Activated CD4-positive, alpha-beta T cell treated with anti-CD3 and anti-CD28 coated beads, Interleukin-2, Interleukin-6, amounts not matched to agents 100 ng/mL and 50 ng/mL, durations not matched to agents 16 hours and 8 hours (primary cell): ENCODE measurements at places on chromosomes 7 and 10.

GRCh38 chr7:77407906-77408305, 8.2 kb downstream of the GSAP start:
- DNase-seq: no peak

DNA sequence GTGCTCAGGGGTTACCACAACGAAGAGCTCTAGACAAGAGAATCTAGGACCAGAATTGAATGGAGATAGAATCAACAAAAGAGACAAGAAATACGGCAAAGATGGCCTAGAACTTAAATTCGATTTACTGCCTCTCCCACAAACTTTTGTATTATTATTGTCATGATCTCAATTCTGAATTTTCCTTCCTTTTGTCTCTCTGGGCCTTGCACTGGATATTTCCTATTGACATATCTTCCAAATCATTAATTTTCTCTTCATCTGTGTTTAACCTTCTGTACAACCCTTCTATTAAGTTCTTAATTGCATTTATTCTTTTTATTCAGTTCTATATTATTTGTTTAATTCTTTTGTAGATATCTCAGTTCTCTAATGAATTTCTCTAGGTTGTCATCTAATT, 28.4 kb downstream of the VSTM4 start:
- no peak for DNase-seq

DNA sequence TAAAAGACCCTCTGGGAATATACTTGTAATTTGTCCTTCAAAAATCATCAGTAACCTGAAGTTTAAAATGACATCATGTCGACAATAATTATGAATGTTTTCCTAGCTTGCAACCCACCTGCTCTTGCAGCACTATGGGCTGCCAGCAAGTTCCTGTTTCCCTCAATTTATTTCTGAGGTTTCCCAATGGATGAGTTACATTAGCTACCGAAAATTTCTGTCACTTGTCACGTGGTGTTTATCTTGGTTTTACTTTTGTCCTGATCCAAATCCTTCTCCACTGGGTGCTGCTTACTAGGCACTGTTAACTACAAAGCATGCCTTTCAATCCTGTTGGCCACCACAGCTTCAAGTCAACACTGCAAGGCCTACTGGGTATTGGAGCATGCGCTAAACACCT, 31.5 kb downstream of the GIMAP8 start:
- no peak for DNase-seq

- DNase-seq: no peak
Observed at GRCh38 chr10:96619120-96619519, 32.3 kb upstream of the TM9SF3 start.

DNA sequence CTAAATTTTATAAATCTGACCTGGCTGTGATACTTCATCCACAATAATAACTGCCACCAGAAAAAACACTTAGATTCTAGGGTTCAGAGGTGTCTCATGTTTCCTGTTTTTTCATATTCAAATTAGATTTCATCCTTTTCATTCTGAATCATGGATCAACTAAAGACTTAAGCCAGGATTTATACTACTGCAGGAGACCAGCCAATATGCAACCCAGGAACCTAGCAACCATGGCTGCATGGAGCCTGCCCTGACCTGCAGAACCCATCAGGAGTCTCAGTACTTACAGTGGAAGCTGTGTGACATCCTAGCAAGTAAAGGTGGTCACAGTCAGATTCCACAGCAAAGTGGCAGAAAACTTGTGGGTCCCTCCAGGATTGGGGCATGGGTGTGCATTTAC, 40.5 kb upstream of the RNF148 start:
- no peak for DNase-seq

- no peak for DNase-seq
Observed at GRCh38 chr7:158026636-158027265, 560.9 kb downstream of the PTPRN2 start.
